ENCODE measurements at places on chromosomes 3 and 15.
A peak's percentile ranks its signal among the peaks of the same experiment; 100 is the strongest.

- DNase-seq = no peak
These were observed 168.1 kb downstream of the XXYLT1 start for GRCh38 chr3:195102609-195103467.

DNA sequence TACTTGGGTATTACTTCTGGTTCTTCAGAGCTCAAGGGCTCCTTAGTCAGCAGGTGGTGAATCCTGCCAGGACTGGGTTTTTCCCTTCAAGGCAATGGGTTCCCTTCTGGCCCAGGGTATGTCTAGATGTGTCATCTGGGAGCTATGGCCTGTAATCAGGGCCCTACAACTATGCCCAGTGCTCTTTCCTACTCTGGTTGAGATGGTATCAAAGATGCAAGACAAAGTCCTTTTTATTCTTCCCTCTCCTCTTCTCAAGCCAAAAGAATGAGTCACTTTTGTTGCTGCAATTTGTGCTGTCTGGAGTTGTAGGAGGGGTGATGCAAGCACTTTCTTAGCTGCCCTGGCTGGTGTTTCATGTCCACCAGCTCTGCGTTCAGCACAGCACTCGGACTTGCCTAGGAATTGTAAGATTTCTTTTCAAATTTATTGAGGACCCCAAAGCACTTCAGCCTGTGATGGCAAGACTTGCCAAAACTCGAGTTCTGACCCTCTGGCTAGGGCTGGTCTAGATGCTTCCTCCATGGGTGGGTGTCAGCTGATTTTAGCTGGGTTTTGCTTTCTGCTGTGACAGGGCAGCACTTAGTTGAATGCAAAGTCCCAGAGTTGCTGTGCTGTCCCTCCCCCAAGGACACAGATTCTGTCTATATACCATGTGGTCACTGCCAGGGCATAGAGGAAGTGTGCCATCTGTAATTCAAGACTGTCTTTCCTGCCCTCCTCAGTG, 129.2 kb upstream of the CBLB start:
- DNase-seq = no peak

- no peak for DNase-seq
These were observed at the start of gene MLH1 for GRCh38 chr3:36993326-36994283. TSS of gene MLH1 (plus strand) at chr3:36993518. CDS start at chr3:36993548, 30 bp downstream.

DNA sequence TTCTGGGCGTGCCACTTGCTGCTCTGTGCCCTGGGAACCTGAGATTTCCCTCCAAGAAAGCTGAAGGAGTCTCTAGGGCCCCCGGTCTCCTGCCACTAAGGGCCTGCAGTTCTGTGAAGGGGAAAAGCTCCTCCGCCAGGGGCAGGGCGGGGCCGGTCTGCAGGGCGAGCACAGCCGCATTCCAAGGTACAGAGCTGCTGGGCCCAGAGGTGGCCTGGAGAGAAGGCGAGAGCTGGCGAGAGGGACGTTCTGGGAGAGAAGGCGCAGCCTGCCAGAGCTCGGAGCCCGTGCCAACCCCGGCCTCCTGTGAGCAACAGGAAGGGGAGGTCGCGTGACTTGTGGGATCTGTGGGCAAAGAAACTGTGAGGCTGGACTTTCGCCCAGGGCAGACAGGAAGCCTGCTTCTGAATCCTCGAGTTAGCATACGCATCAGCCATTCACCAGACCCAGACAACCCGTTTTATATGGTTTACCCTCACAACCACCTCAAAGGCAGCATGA, 500.4 kb downstream of the SHQ1 start:
- no peak for DNase-seq

DNA sequence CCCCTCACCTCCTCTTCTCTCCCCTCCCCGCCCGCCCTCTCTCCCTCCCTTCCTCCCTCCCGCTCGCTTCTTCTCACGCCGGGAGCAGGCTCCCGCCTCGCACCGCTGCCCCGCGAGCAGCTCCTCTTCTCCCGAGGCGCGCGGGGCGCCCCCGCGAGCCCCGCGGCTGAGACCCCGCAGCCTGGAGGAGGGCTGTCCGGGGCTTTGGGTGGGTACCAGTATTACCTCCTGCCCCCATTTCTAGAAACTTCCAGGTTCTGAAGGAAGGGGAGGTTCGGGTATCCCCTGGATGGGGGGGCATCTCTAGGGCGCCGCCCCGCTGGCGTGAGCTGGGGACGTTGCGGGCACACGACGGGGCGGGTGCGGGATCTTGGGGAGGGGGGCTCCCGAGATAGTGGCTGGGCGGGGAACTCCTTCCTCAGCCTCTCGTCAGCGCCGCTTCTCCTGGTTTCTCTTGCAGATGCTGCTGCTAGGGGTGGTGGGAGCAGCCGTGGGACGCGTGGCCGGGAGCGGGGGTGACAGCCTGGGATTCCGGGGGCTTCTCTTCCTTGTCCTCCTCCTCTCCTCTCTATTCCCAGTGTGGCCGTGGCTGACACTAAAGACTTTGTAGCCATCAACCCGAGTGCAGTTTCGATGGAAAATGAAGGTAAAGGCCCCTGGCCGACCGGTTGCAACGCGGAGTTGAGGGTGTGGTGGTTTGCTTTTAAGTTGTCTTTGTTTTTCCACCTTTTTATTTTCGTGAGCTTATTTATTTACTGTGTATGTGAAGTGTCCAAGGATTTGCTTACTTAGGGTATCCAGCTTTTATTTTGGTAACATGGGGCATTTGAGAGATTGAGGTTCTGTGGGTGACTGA, 474 bp downstream of the ATP2C1 start:
- DNase-seq = peak; percentile 29
